Nephron progenitor cell (in vitro differentiated cells): ENCODE measurements at places on chromosomes 5 and 9.

- DNase-seq = no peak
These were observed 5.2 kb downstream of the EGR1 start for GRCh38 chr5:138470322-138471051.

DNA sequence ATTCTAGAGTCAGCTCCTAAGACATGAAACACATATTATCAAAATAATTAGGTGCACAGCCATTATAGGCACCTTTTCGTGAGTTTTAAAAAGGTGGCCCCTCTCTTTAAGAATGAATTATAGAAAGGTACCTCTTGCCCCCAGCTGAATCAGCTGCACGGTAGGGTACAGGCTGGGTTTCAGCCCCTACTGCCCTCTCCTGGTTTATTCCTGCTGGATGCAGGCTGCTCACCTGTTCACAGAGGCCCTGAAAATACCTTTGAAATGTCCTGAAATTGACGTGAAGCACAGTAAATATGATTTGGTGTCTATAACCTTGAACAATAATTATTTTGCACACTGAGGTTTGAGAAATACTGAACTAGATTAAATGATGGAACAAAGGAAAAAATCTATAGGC, 504.8 kb upstream of the SGCD start:
- DNase-seq = no peak

GRCh38 chr9:15238646-15239045, 68.4 kb downstream of the TTC39B start:
- DNase-seq = no peak

DNA sequence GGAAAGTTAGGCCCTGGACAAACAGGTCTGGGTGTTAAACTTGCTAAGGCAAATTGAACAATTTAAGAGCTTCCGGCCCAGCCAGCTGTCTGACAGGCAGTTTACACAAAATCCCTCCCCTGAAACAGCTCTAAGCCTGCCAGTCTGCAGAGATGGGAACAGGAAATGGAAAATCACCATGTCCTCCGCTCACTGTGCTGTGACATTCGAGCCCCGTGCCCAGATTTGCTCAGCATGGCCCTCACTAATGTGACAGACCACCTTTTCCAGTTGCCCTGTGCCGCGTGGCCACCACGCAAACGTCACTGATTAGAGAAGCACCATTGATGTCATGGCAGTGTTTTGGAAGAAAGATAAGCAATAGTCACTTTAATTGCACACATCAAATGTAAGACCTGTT, 41.0 kb downstream of the CCNJL start:
- peak; percentile 44 for DNase-seq

DNA sequence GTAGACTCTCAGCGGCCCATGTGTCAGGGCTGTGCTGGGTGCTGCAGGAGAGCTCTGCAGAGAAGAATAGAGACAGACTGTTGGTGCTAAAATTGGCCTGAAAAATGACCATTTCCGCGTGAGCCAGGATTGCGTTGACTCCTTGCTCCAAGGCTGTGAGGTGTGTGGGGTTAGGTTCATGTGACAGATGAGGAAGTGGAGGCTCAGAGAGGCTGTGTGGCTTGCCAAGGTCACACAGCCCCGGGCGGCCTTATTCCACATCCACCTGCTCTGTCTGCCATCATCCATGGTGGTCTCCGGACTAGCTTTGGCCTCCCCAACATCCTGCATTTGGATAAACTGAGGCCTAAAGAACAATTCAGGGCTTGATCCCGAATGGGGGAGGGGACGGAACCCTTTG, 15.2 kb downstream of the NEK6 start:
- DNase-seq = no peak
